NCI-H510A (cell line): ENCODE measurements at places on chromosomes 1 and 21.

- no peak for DNase-seq
Observed at GRCh38 chr21:29209696-29210095, 79.3 kb downstream of the MAP3K7CL start.

DNA sequence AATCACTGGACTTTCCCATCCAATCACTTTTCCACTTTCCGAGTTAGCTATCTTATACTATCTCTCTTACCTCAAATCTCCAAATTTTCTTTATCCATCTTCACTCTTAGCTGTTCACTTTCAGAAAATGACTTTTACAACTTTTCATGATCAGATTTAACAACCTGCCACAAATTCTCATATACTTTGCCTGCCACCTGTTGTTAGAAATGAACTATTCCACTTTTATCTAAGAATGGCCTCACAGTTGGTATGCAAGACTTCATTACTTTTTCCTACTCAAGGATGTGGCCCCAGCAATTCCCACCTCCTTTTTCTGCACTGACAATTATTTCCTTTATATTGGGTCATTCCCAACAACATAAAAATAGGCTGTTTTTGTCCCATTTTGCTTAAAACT, 93.6 kb upstream of the DEPDC1 start:
- no peak for DNase-seq

- DNase-seq, result no peak
Observed at GRCh38 chr1:230550428-230550827, 91.9 kb upstream of the COG2 start.

- DNase-seq, result no peak
Observed at GRCh38 chr1:109893532-109894171, 17.0 kb upstream of the CSF1 start.

DNA sequence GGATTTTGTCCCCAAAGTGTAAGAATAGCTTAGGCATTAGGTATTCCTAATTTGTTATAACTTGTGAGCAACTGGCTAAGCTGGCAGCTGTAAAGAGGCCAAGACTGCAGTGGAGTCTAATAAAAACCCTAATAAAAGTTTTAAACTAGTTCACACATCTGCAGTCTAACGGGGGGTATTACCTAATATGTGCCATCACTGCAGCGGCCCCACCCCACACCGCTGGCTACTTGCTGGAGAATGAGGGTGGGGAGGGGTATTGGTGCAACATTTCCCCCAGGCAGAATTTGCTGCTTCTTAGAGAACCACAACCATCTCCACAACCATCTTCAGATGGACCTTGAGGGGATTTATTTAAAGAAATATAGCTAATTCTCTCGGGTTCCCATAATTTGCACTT, 135.0 kb downstream of the ZC3H11B start:
- no peak for DNase-seq

DNA sequence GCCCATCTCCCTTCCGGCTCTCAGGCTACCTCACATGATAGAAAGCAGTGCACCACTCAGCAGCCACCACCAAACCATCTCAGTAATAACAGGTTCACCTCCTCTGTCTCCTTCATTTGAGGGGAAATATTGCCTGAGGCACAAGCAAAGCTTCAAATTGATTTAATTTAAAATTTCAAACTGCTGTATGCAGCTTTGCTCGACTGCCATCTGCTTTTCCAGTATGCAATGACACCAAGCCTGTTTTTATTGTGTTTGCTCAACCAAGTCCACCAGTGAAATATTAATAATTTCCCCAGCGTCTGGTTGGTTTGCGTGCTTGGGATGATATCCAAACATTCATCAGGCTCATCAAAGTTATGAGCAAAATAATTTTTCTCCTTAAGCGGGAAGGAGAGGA, 552.4 kb upstream of the DAB1 start:
- DNase-seq, result no peak

GRCh38 chr21:37452227-37452626, 85.7 kb downstream of the DYRK1A start:
- no peak for DNase-seq

GRCh38 chr1:185439727-185440415, 122.8 kb upstream of the IVNS1ABP start:
- no peak for DNase-seq

- DNase-seq, result no peak
Observed at GRCh38 chr1:180571832-180572636, 13.3 kb downstream of the OVAAL start.

- no peak for DNase-seq
Observed at GRCh38 chr1:86687595-86687994, 16.8 kb upstream of the SH3GLB1 start.

DNA sequence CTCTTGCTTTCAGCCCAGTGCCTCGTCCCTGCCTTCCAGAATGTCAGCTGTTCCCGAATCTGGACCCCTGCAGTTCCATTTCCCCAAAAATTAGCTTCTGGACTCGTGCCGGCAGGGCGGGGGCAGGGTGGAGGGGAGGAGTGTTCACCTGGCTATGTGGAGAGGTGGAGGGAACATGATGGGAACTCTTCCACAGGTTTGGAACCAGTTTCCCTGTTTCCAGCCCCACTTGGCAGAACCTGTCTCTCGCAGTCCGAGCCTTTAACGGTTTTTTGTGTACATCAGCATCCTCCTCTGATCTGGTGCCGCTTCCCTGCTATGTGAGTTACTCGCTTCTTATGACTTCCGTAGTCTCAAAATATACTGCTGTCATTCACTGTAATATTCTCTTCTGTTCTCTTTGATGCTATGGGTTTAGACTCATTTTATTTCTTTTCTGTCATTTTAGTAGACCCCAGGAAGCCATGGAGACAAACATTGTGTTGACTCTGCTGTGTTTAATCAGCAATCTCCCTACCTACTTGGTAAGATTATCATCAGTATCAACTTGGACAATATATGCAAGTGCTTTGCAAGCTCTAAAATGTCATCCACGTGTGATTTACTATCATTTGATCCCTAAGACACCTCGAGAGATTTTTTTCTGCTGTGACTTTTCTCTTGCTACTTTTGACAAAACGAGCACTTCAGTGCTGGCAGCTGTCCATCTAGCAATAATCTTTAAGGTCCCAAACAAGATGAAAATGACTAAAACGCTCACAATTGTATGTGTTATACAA, 33.3 kb upstream of the HNRNPU start:
- DNase-seq, result no peak

- no peak for DNase-seq
Observed at GRCh38 chr1:6523566-6523965, 30.7 kb downstream of the NOL9 start.

GRCh38 chr1:115210302-115210711, 121.0 kb upstream of the TSPAN2 start:
- no peak for DNase-seq

DNA sequence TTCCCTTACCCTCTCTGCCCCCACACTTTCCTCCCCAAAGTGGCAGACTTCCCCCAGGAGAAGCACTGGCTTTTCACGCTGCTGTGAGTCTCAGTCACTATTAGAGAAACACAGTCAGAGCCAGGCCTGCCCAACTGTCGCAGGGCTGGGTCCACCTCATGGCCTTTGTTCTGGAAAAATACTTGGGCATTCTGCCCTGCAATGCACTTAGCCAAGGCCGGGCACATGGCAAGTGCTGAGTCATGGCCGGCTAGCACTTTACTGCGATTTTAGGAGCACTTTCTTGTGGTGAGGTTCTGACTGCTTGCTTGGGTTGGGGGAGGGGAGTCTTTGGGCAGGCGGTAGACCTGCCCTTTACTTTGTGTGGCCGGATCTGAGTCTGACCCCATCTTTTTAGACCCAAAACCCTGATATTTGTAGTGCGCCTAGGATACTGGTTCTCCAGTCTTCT, 7.7 kb downstream of the EPHX1 start:
- no peak for DNase-seq

DNA sequence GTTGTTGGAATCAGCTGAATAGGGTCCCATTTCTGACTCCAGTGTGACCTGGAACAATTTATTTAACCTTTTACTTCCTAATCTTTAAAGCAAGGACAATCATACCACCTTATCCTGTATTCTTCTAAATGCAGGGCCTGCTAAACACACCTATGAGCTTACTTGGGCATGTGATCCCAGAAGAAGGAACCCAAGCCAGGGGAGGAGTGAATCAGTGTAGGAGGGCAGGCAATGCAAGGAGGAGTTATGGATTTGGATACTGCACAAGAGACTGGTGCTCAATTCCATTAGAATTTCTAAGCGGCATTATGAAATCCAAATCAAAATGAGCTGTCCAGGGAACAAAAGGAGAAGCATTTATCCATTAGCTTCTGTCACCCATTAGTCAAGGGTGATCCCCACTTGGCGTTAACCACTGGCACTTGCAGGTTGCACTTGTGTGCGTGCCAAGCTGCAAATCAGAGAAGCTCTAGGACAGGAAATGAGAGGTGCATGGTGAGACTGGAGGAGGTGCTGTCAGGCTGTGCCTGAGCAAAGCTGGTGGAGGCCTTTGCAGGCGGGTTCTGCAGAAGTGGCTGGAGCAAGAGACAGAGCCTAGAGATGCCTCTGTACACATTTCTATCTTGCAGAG, 297.2 kb upstream of the PLXNA2 start:
- DNase-seq, result peak; percentile 56

DNA sequence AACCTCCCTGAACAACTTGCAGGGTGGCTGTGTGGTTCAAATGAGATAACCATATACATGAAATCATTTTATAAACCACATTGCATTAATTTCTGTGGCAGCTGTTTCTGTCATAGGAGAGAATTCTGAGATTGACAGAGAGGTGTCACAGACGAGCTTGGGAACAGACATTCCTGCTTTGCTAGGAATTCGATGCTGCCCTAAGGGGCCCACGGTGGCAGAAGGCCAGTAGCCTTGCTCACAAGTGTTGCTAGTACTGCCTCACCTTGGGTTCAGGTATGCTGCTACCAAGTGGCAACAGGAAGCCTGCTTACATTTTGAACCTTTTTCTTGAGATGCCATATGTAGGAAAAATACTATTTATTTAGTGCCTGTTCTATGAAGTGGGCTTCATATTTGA, 13.4 kb downstream of the KCNA10 start:
- no peak for DNase-seq

DNA sequence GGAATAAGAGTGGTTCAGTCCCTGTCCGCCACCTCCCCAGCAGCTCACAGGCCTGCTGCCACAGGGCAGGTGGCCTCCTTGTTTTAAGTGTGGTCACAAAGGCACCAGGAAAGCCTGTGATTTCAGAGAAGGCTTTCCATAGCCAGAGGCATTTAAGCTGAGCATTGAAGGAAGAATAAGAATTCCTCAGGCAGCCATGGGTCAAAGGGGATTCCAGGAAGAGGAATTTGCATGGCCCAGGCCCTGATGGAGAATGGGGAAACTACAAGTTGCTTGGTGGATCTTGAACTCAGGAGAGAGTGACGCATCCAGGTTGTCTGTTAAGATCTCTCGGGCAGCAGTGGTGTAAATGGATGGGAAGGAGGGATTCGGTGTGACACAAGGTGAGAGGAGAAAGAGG, 66.7 kb downstream of the KLHDC7A start:
- no peak for DNase-seq

- no peak for DNase-seq
Observed at GRCh38 chr1:192756847-192757246, 52.0 kb upstream of the RGS2 start.

DNA sequence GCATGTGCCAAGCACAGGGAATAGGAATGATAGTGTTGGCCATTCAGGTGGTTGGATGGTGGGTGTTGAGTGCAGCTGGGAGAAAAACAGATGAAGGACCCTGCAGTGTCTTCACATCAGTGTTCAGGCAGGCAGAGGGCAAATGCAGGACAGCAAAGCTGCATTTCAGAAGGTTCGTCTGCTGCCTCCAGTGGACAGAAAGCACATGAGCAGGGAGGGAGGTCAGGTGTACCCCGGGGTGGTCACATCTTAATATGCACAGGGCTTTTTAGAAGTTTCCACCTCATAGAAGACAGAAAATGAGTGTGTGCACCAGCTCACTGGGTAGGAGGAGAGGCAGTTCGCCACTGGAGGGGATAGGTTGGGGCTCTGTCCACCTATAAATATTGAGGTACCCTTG, 184.9 kb downstream of the SLC35F3 start:
- DNase-seq, result no peak

DNA sequence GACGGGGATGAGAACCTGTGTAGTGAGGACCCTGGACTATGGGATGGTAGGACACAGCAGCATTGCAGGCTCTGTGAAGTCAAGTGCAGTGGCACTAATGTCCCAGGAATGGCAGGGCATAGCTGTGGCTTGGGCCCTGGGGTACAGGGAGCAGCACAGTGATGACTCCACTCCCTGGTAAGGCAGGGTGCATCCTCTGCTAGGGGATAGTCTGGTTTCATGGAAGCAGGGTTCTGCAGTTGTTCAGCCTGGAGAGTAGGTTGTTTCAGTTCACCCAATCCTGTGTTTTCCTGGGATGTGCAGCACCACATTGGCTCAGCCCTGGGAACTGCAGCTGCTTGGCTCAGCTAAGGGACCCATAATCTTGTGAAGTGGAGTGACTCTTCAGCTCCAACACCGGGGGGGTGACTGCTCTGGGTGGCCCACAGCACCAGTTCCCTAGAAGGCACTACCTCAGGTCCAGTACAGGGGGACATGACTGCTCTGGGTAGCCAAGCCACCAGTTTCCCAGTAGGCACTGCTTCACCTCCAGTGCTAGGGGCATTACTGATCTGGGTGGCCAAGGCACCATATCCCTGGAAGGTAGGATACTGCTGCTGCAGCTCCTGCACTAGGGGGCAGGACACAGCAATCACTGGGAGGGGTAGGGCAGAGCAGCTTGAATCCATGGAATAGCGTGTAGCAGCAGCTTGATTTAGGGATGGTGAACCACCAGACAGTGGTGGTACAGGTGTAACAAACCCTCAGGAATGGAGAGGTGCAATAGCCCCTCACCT, 15.3 kb upstream of the C1orf185 start:
- DNase-seq, result no peak

DNA sequence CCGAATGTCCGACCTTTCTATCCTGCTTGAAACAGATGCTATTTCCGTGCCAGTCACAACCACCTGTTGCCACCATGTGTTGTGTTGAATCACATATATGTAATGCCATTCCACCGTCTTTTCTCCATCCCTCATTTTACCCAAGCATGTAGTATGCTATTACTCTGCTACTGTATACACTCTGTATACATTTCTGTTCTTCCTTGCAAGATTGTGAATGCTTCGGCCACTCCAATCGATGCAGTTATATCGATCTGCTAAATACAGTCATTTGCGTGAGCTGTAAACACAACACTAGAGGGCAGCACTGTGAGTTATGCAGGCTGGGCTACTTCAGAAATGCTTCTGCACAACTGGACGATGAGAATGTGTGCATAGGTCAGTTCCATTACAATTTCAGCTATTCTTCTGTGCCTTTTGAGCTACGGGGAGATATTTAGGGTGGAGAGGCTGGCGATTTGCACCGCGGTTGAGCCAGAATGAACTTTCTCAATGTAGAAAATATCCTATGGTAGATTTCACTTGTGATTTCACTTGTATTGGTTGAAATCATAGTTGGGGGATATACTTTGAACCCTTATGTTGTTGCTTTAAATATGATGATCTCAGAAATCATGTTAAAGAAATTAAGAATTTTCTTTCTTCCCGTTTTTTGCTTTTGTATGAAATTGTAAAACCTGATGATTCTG, 289.8 kb downstream of the NTNG1 start:
- DNase-seq, result peak; percentile 7

GRCh38 chr1:113118266-113118665, 45.3 kb downstream of the LRIG2 start:
- no peak for DNase-seq

GRCh38 chr1:180568184-180568583, 9.4 kb downstream of the OVAAL start:
- DNase-seq, result no peak

- no peak for DNase-seq
Observed at GRCh38 chr21:17466166-17466565, 46.7 kb upstream of the CXADR start.

- DNase-seq, result no peak
Observed at GRCh38 chr1:6521536-6521935, 30.1 kb upstream of the PLEKHG5 start.
